ENCODE measurements at places on chromosomes 1 and 21.

DNA sequence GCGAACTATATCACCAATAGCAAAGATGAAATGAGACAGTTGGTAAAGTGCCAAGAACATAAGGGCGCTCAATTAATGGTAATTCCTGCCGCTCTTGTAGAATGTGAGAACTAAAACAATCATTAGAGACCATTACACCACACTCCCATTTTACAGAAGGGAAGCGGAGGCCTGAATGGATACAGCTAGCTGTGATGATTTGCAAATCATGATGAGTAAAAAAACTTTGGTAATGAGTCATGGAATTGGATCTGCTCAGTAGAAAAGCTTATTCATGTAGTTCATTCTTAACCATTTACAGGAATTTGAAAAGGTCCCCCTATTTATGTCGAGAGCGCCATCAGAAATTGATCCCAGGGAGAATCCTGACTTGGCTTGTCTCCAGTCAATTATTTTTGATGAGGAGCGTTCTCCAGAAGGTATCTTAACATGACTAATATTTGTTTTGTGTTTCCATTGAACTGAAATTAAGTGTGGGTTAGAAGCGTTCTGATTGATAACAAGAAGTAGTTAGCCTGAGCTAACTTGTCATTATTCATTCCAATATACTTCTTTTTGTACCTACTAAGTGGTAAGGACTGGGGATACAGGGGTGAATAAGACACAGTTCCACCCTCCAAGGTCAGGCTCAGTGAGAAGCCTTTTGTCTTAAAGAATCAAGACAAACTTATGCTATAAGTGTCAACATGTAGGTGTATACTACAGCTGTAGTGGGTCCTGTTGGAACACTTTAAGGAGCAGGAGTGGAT lies 812 bp downstream of the TTC4 start:
- peak; percentile 57 for DNase-seq

- DNase-seq: no peak
Observed at GRCh38 chr1:109312978-109313775, 6.4 kb upstream of the MYBPHL start.

DNA sequence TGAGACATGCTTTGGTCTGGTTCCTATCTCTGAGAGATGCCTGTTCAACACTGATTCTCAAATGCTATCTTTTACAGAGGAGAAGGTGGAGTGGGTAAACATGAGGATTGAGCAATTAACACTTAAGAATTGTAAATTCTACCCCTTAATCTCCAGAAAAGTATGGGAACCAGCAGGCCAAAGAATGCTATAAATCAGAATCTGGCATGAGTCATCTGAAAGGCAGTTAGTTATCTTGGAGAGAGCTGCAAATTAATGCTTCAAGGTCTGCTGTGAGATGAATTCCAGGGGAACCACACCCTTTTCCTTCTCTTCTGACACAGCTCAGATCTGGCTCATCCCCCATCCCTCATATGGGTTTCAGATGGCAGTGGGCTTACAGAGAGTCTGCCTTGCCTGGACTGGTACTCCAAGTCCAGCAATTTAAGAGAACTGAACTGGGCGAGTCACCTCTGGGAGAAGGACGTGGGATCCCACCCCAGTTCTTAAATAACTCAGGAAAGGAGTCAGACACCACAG lies 5.2 kb downstream of the S100A10 start:
- peak; percentile 51 for DNase-seq

DNA sequence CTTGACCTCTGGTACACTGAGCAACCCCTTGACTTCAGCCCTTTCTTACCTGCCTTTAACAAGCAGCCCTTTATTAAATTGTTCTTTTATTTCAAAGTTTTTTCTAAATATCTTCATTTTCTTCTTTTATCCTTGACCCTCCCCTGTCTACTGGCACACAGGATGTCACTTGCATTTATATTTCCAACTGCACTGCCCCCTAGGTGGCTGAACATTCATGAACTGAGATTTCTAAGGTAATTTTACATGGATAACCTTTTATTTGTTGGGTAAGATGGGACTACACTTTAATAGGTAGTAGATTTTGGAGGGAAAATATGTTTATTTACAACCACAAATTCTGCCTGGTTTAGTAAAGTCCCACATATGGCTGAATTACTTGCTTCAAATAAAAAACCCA lies 190.0 kb downstream of the ATP6V1G3 start:
- DNase-seq: no peak

GRCh38 chr21:37587203-37587602 lies 220.6 kb downstream of the DYRK1A start:
- no peak for DNase-seq

DNA sequence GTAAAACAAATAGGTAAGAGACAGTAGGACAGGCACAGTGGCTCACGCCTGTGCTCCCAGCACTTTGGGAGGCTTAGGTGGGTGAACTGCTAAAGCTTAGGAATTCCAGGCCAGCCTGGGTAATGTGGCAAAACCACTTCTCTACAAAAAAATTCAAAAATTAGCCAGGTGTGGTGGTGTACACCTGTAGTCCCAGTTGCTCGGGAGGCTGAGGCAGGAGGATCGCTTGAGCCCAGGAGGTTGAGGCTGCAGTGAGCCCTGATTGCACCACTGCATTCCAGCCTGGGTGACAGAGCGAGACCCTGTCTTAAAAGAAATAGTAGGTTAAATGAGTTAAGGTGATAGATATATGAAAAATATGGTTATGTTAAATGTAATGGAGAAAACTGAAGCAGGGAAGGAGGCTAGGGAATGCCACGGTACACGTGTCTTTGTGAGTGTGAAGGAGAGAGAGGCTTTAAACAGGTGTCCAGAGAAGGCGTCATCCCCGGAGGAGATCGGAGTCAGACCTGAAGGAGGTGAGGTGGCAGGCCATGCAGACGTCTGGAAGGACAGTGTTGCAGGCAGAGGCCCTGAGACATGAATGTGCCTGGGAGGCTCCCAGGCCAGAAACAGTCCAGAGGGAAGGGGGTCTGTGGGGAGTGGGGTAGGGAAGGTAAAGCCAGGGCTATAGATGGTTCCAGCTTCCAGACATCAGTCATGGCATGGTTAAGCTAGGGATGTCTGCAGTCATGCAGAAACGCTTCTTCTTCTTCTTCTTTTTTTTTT lies 7.2 kb upstream of the RIPPLY3 start:
- no peak for DNase-seq

- DNase-seq: no peak
Observed at GRCh38 chr1:212482637-212483441, 50.1 kb downstream of the NENF start.

GRCh38 chr1:179978199-179979079 lies 23.8 kb downstream of the CEP350 start:
- no peak for DNase-seq

GRCh38 chr1:55216096-55216495 lies 932 bp upstream of the USP24 start:
- no peak for DNase-seq

GRCh38 chr1:227816750-227817446 lies 1.4 kb downstream of the PRSS38 start:
- no peak for DNase-seq

DNA sequence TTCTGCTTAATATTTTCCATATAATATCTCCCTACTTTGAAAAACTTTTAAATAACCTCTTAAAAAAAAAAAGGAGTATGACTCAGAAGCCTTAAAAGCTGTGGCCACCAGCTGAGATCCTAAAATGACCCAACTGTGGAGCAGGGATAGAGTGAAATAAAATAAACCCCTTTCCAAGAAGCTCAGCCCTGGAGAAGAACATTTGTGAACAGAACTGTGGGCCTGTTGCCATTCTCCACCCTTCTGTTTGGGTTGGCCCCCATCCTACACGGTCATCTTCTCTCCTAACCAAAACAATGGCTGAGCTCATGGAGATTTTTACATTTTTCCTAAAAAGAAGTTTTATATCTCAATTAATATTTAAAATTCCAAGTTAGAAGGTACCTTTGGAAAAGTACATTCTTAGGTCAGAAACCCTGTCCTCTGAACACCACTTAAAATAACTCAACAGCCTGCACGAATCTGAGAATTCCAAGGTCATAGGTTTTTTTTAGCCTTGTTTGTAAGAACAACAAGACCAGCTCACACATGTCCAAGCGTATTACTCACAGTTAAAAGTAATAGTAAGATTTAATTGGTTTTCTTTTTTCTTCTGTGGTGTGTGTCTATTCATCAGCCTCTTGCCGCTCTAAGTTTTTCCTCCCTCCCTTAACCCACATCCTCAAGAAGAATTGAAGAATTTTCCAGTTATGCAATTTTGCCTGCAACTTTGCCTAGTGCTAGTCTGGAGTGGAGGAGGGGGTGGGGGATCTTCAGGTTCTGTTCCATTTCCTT lies 107.7 kb upstream of the ERRFI1 start:
- peak; percentile 55 for DNase-seq

GRCh38 chr1:32622806-32623681 lies 27.3 kb downstream of the ZBTB8OS start:
- DNase-seq: no peak

GRCh38 chr21:41833497-41834115 lies 45.5 kb downstream of the PRDM15 start:
- DNase-seq: no peak

DNA sequence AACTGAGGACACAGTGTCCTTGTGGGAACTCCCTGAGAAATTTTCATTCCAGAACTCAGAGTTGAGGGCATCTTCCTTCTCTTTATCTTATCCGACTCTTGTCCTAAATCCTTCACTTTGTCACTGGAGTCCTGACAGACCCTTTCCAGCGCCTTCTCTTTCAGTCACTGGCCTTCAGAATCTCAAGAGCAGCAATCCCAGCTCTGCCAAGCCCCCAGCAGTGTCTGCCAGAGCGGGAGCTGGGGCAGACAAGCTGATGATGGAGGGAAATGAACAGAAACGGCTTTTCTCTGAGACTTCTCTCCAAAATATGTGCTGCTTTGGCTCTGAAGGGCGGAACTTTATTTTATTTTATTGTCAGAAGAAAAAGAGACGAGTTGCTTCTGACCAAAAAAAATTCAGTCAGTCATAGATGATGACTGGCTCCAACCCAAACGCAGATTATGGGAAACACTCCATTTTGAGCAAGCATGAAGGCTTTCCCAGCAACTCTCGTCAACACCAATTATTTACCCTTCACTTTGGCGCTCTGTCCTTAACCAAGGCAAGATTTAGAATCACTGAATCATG lies 32.2 kb downstream of the MIS18A start:
- no peak for DNase-seq

DNA sequence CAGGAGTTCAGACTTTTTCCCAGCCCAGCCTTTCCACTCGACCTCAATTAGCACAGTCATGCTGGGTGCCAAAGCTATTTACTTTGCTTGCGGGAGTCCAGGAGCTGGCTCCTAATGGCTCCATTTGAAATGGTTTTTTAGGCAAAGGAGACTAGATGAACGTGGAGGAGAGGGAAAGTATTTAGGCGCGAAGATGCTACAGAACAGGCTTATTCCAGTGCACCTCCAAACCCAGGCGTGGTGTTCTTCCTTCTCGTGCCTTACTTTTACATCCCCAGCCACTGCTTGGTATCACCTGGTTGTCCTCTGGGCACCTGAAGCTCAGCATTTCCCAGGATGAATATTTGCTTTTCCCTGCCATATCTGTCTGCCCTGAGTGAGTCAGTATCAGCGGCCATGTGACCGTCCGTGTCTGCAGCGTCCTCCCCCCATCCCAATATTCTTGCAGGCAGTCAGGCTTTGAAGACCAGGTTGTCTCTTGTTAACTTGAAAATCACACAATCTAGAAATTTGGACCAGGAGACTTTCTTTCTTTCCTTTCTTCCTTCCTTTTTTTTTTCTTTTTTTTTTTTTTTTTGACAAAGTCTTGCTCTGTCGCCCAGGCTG lies 198.5 kb downstream of the DYRK1A start:
- no peak for DNase-seq

DNA sequence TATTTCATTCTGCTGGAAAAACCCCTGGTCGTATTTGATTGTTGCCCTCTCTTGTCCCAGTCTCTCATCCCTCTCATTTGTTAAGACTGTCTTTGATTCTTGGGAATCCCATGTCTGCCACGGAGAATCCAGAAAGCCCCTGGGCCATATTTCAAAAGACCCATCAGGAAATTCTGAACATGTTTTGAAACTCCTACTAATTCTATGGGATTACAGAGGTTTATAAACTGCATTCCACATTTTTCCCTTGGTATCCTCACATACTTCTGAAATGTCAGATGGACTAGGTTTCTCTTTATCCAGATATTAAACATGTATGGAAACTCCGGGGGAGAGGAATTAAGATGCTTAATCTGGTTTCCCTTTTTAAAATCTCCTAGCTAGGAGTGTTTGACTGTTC lies 80.0 kb downstream of the HUNK start:
- DNase-seq: no peak

DNA sequence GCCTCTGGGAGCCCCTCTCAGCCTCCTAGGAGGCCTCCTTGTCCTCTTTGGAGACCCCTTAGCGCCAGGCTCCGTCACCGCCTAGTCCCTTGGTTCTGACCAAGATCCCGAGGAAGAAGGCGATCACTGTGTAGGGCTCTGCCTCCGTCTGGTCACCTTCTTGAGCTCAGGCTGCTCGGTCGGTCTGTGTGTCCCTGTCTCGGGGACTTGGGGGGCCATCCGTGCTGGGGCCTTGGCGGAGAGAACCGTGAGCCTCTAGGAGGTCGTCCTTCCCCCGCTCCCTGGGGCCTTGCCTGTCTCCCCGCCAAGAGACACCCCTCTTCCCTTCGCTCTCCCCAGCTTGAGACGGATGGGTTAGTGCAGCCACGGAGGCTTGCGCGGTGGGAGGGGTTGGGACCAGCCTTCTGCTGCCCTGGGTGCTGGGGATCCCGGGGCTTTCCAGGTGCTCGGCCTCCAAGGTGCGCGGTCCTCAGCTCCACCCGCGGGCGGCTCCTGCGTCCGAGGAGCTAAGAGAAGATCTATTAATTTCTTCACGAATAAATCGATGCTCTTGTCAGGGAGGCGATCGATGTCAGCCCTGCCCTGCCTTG lies 701 bp upstream of the INSRR start:
- DNase-seq: peak; percentile 57

DNA sequence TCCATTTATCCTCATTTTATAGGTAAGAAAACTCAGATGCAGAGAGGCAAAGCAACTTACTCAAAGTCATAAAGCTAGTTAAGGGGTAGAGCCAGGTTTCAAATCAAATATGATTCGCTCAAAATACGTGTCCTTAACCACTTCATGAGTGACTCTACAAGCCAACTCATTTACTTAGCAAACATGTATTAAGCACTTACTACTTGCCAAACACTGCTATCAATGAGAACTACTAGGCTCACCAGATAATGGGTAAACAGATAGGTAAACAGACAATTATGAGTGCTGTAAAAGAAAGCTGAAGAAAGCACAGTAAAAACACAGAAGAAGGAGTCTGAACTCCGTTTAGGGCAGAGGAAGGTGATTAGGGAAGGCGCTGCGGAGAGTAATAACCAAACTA lies 65.9 kb downstream of the WDR64 start:
- DNase-seq: no peak

Data from AG08396 (cell line).